Activated CD4-positive, alpha-beta T cell treated with anti-CD3 and anti-CD28 coated beads, Interleukin-2, amount 10 ng/mL, durations not matched to agents 7 days and 5 days (primary cell): ENCODE measurements at places on chromosomes 12 and 14.

DNA sequence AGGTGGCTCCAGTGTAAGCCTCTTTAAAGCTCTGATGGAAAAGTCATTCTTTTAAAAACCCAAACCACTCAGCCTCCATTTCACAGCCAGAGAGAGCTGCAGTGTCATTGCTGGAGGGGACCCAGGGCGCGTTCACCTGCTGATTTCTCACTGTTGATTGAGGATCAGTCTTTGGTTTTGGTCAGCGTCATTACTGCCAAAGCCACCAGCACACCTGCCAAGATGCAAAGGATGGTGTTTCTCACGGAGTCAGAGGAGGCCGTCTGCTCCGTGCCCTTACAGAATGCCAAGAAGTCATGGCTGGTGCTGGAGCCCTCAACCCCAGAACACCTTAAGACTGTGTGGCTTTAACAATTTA, 32.8 kb upstream of the BATF start:
- no peak for DNase-seq

DNA sequence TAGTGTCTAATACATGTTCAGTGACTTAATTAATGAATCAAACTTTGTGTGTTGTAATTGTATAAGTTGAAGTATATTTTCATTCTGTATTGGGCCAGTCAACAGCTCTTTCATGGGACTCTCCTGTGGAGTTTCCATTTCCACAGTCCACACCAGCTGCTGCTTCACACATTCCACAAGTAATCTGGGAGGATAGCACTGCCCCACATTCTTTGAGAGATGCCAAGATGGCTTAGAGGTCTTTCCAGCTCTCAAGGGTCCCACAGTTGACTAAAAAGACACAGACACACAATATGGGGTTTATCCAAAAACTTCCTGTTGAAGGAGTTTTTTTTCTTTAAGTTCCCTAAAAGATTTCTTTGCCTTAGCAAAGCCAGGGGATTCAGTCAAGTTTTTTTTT, 408.3 kb downstream of the AACS start:
- DNase-seq = no peak

DNA sequence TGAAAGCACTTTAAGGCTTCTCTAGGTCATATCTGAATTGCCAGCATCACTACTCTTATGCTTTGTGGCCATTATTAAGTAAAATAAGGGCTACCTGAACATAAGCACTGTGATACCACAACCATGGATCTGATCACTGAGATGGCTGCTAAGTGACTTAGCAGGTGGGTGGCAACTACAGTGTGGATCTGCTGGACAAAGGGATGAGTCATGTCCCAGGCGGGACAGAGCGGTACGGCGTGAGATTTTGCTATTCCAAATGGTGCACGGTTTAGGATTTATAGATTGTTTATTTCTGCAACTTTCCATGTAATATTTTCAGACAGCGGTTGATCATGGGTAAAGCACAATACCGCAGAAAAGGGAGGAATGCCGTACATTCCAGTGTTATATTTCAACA, 39.4 kb downstream of the MLXIP start:
- DNase-seq = no peak

DNA sequence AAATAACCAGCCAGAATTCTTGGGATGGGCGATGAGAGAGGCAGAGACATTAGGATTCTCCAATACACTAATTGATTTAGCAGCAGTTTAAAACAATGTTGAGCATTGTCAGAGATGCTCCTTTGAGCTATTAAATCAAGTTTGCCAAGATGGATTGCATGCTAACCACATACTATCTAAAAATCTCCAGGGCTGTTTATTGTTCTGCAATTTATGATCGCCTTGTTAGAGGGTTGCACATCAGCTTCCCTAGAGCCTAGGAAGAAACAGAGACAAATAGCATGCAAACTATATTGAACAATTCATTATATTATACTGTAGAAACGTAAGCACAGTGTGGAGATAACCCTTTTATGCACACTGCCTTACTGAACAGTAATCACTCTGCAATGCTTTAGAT, 599.9 kb downstream of the SOX5 start:
- no peak for DNase-seq

- no peak for DNase-seq
These were observed 31.5 kb upstream of the FGF6 start for GRCh38 chr12:4477129-4477528.

GRCh38 chr12:97960225-97960624, 497.6 kb downstream of the RMST start:
- no peak for DNase-seq

DNA sequence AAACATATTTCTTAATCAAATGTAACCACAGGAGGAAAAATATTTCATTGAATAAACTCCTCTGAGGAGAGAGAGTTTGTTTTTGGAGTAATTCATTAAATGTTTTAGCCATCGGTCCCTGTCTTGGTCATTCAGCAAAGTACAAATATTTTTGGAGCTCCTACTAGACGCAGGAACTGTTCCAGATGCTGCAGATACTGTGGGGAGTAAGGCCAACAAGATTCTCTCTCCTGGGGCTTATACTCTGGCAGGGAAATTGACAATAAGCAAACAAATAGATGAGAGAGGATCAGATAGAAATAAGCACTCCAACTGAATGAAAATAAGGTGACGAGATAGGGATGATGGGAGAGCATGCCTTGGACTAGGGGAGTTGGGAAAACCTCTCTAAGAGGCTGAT, 264.1 kb downstream of the TTC8 start:
- no peak for DNase-seq

GRCh38 chr12:120536064-120536791, 2.1 kb downstream of the RNF10 start:
- peak; percentile 55 for DNase-seq

GRCh38 chr14:104852280-104852663, 12.8 kb upstream of the CEP170B start:
- DNase-seq = no peak

DNA sequence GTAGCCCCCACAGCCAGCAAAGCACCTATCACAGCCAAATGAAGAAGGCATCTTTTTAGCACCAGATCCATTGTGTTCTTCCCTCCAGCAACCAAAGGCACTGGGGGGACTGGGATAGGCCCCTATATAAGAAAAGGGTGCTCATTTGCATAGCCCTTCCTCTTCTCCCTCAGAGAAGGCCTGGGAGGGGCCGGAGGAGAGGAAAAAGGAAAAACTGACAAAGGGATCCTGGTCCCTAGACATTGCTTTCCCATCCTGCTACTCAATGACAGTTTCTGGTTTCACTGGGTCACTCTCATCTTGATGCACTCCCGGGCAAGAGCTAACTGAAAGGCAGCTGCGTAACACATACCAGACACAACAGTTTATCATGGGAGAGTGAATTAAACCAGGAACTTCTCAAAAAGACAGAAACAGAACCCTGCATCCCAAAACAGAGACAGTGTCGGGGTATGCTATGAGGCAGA, at the start of gene PMEL:
TSS of gene PMEL (minus strand) at position 102 of the 467 bp plus-strand sequence. CDS start at position 71, 31 bp downstream.
- DNase-seq = no peak

- no peak for DNase-seq
These were observed 10.5 kb downstream of the AKT1 start for GRCh38 chr14:104784846-104785707.

GRCh38 chr12:31928246-31929026, 30.8 kb upstream of the RESF1 start:
- DNase-seq = peak; percentile 31

- DNase-seq = peak; percentile 61
These were observed 3.6 kb downstream of the TNS2 start for GRCh38 chr12:53053218-53054111.

DNA sequence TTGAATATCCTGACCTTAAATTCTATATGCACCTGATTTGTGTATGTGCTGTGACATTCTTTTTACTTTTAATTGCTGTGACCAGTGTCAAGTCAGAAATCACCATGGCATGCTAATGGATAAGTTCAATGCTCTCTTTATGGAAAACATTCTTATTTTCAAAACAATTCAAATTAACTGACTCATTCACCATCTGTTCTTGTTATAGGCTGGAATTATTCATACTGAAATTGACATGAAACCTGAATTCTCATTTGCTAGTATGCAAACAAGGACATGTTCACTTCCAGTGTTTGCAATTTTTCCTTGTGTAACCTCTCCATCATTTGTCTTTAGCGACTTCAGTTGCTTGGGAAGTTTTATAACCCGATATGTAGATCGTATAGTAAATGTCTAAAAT, at the start of gene TAS2R30:
TSS of gene TAS2R30 (minus strand) at position 340 of the 400 bp plus-strand sequence. CDS start 400 bp downstream, outside the sequence.
- DNase-seq = no peak

DNA sequence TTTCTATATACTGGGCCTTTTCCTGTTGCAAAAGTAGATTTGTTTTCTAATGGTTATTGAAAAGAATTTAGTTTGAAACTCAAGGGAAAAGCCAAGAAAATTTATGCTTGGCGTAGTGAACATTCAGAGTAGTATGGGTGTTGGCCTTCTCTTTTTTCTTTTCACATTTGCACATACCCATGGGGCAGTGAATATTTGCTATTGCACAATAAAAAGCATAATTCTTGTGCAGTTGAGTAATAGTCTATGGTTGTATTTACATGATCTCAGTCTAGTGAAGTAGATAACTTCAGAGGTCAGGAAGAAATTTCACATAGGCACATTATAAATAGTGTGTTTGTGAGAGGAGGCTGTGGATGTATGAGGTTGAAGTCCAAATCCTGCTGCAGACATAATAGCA, 158.1 kb downstream of the FLRT2 start:
- DNase-seq = no peak

- no peak for DNase-seq
These were observed 46.2 kb downstream of the C14orf132 start for GRCh38 chr14:96085369-96085768.

- DNase-seq = no peak
These were observed 4.9 kb upstream of the NECAP1 start for GRCh38 chr12:8077207-8077606.

GRCh38 chr12:107320033-107320928, 226.9 kb upstream of the CRY1 start:
- DNase-seq = peak; percentile 90
